ENCODE measurements at places on chromosomes 6 and 20.

- DNase-seq, result no peak
These were observed 109.1 kb downstream of the BACH2 start for GRCh38 chr6:90187437-90188121.

- no peak for DNase-seq
These were observed 12.3 kb downstream of the TGM2 start for GRCh38 chr20:38152621-38153221.

- DNase-seq, result no peak
These were observed 121.8 kb downstream of the TOX2 start for GRCh38 chr20:44036441-44036840.

DNA sequence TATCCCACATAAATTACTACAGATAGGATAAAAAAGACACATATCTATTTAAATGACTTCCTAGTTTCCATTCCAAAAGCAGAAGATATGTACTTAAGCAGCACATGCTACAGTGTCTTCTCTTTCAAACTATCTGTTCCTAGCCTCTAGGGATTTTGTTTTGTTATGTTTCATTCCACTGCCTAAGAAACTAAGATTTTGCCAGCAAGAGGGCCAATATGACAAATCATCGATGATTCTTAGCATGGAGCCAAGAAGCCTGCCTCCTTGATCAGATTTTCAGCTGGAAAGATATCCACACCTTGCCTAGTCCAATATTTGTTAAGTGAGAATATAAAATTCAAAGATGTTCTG is 7.0 kb downstream of the SNX5 start:
- no peak for DNase-seq

DNA sequence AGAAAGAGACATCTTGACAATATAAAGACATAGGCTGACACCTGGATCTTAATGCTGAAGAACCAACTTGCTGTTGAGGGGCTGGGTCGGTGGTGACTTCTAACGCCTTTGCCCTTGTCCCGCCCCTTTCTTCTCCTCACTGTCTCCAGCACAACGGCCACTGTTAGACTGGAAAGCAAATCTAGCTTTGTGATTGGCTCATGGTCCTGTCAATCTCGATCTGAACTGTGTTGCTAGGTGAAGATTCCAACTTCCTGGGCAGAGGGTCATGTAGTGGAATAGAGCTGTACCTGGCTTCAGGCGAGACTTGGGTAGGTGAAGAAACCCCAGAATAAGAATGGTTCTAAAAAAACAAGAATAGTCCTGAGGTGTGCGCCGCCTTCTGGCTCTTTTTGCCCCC is at the start of gene PGK2:
Gene PGK2, minus strand, starts transcription at position 110 of the 400 bp plus-strand sequence. Its CDS starts 98 bp downstream, at position 12.
- DNase-seq, result no peak

GRCh38 chr20:16050366-16050765 is 522.9 kb downstream of the KIF16B start:
- DNase-seq, result no peak
